Naive thymus-derived CD8-positive, alpha-beta T cell (primary cell): ENCODE measurements at places on chromosomes 2 and 18.

GRCh38 chr2:233124421-233125080, 64.4 kb downstream of the INPP5D start:
- no peak for DNase-seq
- no peak overlapping the region for H3K4me3 ChIP-seq
- no peaks in the 10 kb centered on the region for H3K27me3 ChIP-seq
- H3K27ac ChIP-seq, result no peak overlapping the region

- H3K4me1 ChIP-seq, result no peaks in the 10 kb centered on the region
- peaks cover 6% of the 10 kb centered on the region for H3K36me3 ChIP-seq
- no peak overlapping the region for H3K27ac ChIP-seq
- no peak for DNase-seq
These were observed 24.7 kb downstream of the GNAL start for GRCh38 chr18:11713756-11714155.

GRCh38 chr2:189662669-189663226, 1.5 kb downstream of the ASNSD1 start:
- peaks cover under 1% of the 10 kb centered on the region for H3K36me3 ChIP-seq
- no peaks in the 10 kb centered on the region for H3K27me3 ChIP-seq
- no peak for DNase-seq
- H3K4me3 ChIP-seq, result no peak overlapping the region
- peaks cover 43% of the 10 kb centered on the region for H3K4me1 ChIP-seq

DNA sequence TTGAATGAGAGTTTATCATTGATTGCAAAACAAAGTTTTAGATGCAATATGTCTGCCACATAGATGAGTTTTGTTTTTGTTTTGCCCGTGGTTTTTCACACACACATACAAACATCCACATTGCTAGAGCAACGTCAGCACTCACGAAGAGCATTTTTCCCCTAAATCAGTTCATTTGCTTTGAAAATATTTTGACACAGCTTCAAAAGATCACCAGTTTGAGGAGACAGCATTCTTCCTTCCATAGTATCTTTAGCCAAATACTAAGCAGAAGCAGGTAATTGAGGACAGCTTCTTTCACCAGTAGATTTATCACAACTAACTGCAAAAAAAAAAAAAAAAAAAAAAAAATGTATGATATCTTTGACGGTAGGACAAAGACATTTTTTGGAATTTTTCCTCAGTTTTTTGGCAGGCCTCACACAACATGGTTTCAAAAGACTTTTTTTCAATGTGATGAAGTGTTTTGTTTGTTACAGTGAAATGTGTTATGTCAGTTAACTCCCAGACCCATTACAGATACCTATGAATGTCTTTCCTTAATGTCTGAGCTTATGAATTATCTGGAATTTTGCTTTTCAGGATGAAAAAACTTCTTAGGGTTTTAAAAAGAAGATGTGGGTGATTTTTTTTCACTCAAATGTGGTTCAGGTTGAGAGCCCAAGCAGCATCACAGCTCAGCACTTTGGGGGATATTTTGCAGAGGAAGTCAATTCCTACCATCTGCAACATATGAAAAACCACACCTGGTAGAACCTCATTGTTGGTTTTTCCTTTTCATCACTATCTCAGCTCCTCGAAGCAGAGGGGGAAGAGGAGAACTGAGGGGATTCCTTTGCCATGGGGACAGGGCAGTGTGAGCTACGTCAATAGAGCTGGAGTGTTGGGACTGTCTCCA, 31.6 kb downstream of the AOX1 start:
- no peak for DNase-seq
- no peak overlapping the region for H3K27ac ChIP-seq
- H3K4me1 ChIP-seq, result peaks cover 16% of the 10 kb centered on the region
- no peaks in the 10 kb centered on the region for H3K27me3 ChIP-seq

GRCh38 chr2:4354678-4355077, 651.3 kb downstream of the DCDC2C start:
- no peak overlapping the region for H3K27ac ChIP-seq
- no peaks in the 10 kb centered on the region for H3K27me3 ChIP-seq
- no peaks in the 10 kb centered on the region for H3K36me3 ChIP-seq

- peaks cover 2% of the 10 kb centered on the region for H3K4me1 ChIP-seq
- H3K36me3 ChIP-seq, result no peaks in the 10 kb centered on the region
- H3K27me3 ChIP-seq, result no peaks in the 10 kb centered on the region
- H3K4me3 ChIP-seq, result no peak overlapping the region
- no peak for DNase-seq
These were observed 129.9 kb downstream of the CDC42EP3 start for GRCh38 chr2:37541516-37541915.

DNA sequence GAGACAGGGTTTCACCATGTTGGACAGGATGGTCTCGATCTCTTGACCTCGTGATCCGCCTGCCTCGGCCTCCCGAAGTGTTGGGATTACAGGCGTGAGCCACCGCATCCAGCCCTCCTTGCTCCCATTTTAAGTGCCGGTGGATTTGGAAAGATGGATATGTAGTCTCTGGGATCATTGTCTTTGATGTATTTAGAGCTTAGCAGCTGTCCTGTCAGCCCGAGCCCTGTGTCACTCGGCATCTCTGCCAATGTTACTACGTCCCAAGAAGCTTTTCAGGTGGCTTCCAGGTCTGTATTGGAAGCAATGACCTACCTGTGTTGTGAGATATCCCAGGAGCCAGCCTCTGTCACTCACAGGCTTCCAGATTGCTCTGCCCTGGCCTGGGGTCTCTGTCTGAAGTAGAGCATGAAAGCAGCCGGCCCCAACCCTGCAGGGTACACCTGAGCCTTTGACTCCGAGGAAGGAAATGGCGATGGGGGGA, 35.3 kb downstream of the MAP4K4 start:
- H3K27me3 ChIP-seq, result no peaks in the 10 kb centered on the region

- H3K27me3 ChIP-seq, result no peaks in the 10 kb centered on the region
- no peak overlapping the region for H3K4me3 ChIP-seq
- no peaks in the 10 kb centered on the region for H3K4me1 ChIP-seq
- H3K36me3 ChIP-seq, result no peaks in the 10 kb centered on the region
These were observed 130.0 kb downstream of the C2orf74 start for GRCh38 chr2:61291851-61292575.

DNA sequence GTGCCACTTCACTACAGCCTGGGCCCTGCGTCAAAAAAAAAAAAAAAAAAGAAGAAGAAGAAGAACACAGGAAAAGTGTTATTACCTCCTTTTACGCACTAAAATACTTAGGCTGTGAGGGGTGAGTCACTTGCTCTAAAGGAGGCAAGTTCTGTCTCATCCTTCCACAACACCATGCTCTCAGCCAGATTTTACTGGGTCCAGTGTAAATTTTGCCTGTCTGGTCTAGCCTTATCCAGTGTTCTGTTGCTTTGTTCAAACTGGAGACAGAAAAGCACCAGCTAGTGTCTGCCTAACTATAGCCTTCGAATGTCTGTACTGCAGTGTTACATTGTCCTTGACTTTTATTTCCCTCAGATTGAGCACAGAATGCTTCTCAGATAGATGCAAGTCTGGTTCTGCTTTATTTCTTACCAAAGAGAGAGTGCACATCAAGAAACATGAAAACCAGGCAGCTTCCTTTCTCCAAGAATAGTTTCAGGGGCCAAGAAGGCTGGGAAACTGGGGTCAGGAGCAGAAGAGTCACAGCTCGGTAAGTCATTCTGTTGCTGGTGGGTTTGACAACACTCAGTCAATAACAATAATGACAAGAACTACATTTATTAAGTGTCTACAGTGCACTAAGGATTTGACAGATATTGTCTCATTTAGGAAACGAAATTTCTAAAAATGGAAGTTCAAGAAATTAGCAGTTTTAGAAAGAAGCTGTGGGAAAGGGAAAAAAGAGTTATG, 3.1 kb upstream of the MSGN1 start:
- no peak overlapping the region for H3K27ac ChIP-seq
- H3K4me1 ChIP-seq, result no peaks in the 10 kb centered on the region
- H3K36me3 ChIP-seq, result no peaks in the 10 kb centered on the region
- H3K27me3 ChIP-seq, result peaks cover 15% of the 10 kb centered on the region

- no peak overlapping the region for H3K4me3 ChIP-seq
- no peaks in the 10 kb centered on the region for H3K4me1 ChIP-seq
- no peaks in the 10 kb centered on the region for H3K36me3 ChIP-seq
- DNase-seq, result no peak
These were observed 43.6 kb downstream of the KCNG3 start for GRCh38 chr2:42450136-42450535.

GRCh38 chr2:144152817-144153271, 367.1 kb downstream of the ZEB2 start:
- H3K27ac ChIP-seq, result no peak overlapping the region
- H3K36me3 ChIP-seq, result no peaks in the 10 kb centered on the region
- no peak overlapping the region for H3K4me3 ChIP-seq

GRCh38 chr18:33805592-33805991, 227.6 kb downstream of the ASXL3 start:
- no peaks in the 10 kb centered on the region for H3K27me3 ChIP-seq
- no peak for DNase-seq
- H3K4me1 ChIP-seq, result no peaks in the 10 kb centered on the region
- no peaks in the 10 kb centered on the region for H3K36me3 ChIP-seq

- no peak overlapping the region for H3K27ac ChIP-seq
- H3K4me1 ChIP-seq, result peaks cover 73% of the 10 kb centered on the region
- H3K4me3 ChIP-seq, result no peak overlapping the region
- no peak for DNase-seq
- H3K27me3 ChIP-seq, result no peaks in the 10 kb centered on the region
These were observed 111.8 kb downstream of the CERS6 start for GRCh38 chr2:168567836-168568235.

GRCh38 chr2:236366049-236366387, 101.8 kb upstream of the ASB18 start:
- no peaks in the 10 kb centered on the region for H3K36me3 ChIP-seq
- no peak overlapping the region for H3K27ac ChIP-seq
- H3K27me3 ChIP-seq, result peaks cover 20% of the 10 kb centered on the region
- H3K4me1 ChIP-seq, result peaks cover 26% of the 10 kb centered on the region
- no peak for DNase-seq

DNA sequence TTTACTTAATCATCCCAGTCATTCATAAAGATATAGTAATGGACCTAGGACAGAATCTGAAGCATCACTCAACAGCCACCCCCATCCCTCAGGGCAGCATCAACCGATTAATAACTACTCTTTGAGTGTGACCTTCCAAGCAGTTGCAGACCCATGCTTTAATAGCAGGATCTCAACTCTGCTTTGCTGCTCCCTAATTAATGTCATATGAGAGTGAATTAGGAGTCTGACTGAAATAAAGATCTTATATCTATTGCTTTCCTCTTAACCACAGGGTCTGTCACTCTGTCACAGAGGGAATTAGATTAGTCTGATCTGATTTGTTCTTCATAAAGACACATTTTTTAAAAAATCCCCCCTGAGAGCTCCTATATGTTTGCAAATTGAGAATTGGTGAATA, 46.1 kb upstream of the LRP1B start:
- no peaks in the 10 kb centered on the region for H3K4me1 ChIP-seq
- H3K4me3 ChIP-seq, result no peak overlapping the region
- H3K27me3 ChIP-seq, result no peaks in the 10 kb centered on the region
- no peaks in the 10 kb centered on the region for H3K36me3 ChIP-seq
- DNase-seq, result no peak

DNA sequence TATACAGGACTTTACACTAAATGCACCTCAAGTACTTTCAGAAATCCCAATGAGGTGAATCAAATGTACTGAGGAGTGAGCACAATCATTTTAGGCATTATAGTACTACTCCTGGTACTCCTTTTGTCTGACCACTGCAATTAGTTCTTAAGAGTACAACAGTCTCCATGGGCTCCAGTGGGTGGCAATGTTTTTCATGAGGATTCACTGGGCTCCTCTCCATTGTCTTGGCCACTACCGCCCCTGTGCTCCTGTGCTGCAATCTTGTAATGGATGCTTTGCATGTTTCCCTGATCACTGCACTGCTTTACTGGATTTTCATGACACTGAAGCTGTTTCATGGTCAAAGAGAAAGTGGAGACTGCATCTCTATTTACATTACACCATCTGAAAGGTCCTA, 268.5 kb upstream of the ZSWIM2 start:
- DNase-seq, result no peak
- no peaks in the 10 kb centered on the region for H3K36me3 ChIP-seq
- no peaks in the 10 kb centered on the region for H3K27me3 ChIP-seq
- no peak overlapping the region for H3K27ac ChIP-seq

- no peak for DNase-seq
- no peak overlapping the region for H3K4me3 ChIP-seq
- no peak overlapping the region for H3K27ac ChIP-seq
- H3K27me3 ChIP-seq, result peaks cover 1% of the 10 kb centered on the region
- no peaks in the 10 kb centered on the region for H3K36me3 ChIP-seq
- H3K4me1 ChIP-seq, result no peaks in the 10 kb centered on the region
These were observed 59.8 kb downstream of the MEIS1 start for GRCh38 chr2:66494708-66495107.

- no peaks in the 10 kb centered on the region for H3K36me3 ChIP-seq
- H3K27me3 ChIP-seq, result peaks cover 16% of the 10 kb centered on the region
- H3K4me3 ChIP-seq, result no peak overlapping the region
- DNase-seq, result no peak
These were observed 130.6 kb downstream of the COL6A3 start for GRCh38 chr2:237283131-237283928.

- H3K4me1 ChIP-seq, result peaks cover 7% of the 10 kb centered on the region
- H3K27me3 ChIP-seq, result peaks cover 40% of the 10 kb centered on the region
- H3K27ac ChIP-seq, result no peak overlapping the region
These were observed 112.1 kb downstream of the FTCDNL1 start for GRCh38 chr2:199738727-199739412.

- H3K27me3 ChIP-seq, result no peaks in the 10 kb centered on the region
- DNase-seq, result no peak
- peaks cover 2% of the 10 kb centered on the region for H3K4me1 ChIP-seq
- peaks cover 32% of the 10 kb centered on the region for H3K36me3 ChIP-seq
- H3K4me3 ChIP-seq, result no peak overlapping the region
- H3K27ac ChIP-seq, result no peak overlapping the region
These were observed 156.7 kb downstream of the RNF144A start for GRCh38 chr2:7073901-7074300.

DNA sequence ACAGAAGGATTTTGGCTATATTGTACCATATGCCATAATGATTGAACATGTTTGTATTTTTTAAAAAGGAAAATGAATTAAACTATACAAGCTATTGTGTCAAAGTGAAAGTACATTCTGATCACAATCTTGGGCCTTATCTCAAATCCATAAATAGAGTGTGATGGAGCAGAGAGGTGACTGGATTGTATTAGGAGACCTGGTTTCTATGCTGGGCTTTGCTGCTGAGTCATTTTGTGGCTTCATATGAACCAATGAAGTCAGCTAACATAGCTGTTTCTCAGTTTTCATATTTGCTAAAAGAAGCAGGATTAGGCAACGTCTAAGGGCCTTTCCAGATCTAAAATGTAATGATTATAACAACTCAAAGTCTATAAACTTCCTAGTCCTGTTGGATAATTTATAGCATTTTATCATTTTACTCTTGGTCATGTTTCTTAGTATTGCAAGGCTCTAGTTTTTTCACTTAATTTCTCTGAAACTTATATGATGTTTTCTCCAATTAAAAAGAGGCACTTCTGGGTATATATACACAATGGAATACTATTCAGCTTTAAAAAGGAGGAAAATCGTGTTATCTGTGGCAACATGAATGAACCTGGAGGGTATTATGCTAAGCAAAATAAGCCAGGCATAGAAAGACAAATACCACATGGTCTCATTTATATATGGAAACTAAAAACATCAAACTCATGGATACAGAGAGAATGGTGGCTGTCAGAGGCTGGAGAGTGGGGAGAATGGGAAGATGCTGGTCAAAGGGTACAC, 112.3 kb downstream of the MEP1B start:
- DNase-seq, result no peak
- no peaks in the 10 kb centered on the region for H3K36me3 ChIP-seq
- H3K4me1 ChIP-seq, result no peaks in the 10 kb centered on the region
- peaks cover 16% of the 10 kb centered on the region for H3K27me3 ChIP-seq
